ENCODE measurements at places on chromosomes 11 and 22.

GRCh38 chr11:46256540-46257001 is 20.9 kb upstream of the CREB3L1 start:
- DNase-seq = no peak

DNA sequence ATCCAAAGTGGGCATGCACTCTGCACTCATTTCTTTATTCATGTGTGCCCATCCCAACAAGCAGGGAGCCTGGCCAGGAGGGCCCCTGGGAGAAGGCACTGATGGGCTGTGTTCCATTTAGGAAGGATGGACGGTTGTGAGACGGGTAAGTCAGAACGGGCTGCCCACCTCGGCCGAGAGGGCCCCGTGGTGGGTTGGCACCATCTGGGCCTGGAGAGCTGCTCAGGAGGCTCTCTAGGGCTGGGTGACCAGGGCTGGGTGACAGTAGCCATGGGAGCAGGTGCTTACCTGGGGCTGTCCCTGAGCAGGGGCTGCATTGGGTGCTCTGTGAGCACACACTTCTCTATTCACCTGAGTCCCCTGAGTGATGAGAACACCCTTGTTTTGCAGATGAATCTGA is 129.3 kb upstream of the B3GAT1 start:
- DNase-seq = no peak

DNA sequence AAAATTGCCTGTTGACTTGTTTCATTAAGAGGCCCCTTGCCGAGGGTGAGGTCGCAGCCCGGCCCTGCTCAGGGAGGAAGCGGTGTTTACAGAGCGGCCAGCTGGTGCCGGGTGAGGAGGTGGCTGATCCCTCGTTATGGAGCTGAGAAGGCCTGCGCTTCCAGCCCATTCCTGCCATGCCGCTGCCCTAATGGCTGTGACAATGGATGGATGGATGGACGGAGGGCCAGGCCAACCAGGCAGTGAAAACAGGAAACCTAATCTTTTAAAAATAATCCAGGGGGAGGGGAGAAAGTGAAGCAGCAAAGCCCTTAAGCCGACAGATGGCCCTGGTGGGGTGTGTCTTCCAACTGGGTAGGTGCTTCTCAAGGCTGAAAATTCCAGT is 38.5 kb downstream of the BCR start:
- DNase-seq = no peak

DNA sequence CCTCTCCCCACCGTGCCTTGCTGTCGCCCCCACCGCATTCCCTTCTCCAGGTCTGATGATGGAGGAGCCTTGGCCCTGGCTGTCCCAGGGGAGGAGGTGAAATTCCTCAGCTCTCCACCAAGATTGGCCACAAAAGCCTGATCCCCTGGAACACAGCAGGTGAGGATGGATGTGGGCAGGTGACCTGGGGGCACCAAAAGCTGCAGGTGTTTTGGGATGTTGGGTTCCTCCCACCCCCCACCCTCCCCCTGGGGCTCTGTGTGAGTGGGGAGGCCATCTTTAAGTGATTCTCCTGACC is 639 bp downstream of the TRIOBP start:
- DNase-seq = no peak

- DNase-seq = no peak
Measured at GRCh38 chr11:120465921-120466534, 45.5 kb upstream of the GRIK4 start.

DNA sequence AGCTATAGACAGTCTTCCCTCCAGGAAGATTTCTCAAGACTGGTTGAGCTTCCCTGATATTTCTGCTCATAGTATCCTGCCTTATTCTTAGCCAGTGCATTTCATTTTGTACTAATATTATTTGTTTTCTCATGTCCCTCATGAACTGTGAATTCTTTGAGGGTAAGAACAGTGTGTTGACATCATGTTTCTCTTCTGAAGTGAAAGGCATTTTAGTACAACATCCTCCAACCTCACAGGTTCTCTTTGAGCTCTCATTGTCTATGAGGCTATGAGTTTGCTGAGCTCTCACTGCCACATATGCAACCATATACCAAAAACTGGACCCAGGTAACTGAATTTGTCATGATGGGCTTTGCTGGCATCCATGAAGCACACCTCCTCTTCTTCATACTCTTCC is at the start of gene OR6Q1:
Gene OR6Q1, plus strand, starts transcription at position 301 of the 400 bp plus-strand sequence. Its CDS starts 0 bp downstream, at position 301.
- no peak for DNase-seq

GRCh38 chr11:86151174-86152005 is 82.5 kb upstream of the PICALM start:
- no peak for DNase-seq

GRCh38 chr22:41668971-41669911 is 19.4 kb downstream of the SNU13 start:
- no peak for DNase-seq

- DNase-seq = no peak
Measured at GRCh38 chr11:2754008-2754407, 54.2 kb upstream of the KCNQ1OT1 start.

DNA sequence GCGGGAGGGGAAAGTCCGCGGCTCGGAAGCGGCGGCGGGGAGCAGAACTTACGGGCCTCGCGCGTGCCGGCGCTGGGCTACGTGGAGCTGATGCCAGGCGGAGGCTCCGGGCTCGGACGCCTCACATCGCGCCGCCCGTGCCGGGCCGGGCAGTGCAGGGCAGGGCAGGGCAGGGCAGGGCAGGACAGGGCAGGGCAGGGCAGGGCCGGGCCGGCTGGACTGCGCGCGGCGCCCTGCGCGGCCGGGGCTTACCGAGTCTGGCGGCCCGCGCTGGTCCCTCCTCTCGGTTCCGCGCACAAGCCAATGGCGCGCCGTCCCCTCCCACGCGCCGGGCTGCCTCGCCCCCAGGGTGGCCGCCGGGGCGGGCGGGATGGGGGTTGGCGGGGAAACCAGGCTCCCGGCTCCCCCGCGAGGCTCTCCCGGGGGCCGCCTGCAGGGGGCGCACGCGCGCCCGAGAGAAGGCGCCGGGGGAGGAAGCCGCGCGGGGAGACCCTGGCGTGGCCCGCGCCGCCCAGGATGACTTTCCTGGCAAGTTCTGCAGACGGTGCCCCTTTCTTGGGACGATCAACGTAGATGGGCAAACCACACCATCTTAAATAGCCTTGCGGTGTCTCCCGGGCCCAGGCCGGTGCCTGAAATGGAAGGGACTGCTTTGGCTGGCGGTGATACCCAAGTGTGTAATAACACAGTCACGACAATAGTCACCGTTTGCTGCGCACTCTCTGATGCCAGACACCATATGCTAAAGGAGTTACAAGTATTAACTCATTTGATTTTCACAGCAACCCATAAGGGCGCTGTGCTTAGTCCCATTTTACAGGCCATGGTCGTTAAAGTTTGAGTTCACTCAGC is at the start of gene TP53I11:
Gene TP53I11, minus strand, starts transcription at position 259 of the 852 bp plus-strand sequence. CDS start 12,548 bp downstream, outside the sequence.
- DNase-seq = peak; percentile 53

DNA sequence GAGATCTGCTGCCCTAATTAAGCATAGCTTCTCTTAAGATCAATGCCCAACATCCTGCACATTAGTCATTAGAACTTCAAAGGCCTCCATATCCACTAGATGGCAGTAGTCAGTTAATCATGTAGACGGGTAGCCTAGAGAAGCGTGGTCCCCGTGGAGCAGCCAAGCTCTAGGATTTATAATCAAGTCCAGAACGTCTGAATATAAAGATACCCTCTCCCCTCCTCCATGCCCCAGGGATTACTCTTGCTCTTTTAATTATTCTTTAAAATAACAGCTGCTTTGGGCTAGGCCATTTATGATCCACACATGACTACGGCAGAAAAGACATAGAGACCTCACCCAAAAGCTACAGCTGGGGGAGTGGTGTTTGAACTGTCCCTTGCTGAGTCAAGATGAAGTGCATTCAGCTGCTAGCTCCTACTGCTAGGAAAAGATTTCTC is 327.6 kb upstream of the PLET1 start:
- peak; percentile 46 for DNase-seq

DNA sequence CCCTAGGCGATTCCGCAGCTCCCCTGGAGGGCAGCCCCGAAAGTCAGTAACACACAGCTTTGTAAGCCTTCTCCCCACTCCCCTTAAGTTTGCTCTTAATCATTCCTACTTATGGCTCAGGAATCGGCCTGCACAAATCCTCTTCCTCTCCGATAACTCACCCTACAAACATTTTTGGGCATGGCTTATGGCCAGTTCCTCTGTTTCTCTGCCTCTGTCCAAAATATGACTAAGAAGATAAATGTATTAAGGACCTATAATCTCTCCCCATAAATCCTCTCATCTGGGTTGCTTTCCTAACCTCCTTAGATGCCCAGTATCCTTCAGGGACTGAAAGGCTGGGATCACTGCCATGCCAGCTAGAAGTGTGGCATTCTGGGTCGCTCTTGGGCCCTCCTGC is 41.0 kb downstream of the PAMR1 start:
- DNase-seq = no peak

- DNase-seq = no peak
Measured at GRCh38 chr11:22539821-22540256, 85.8 kb downstream of the FANCF start.

GRCh38 chr11:119641983-119642745 is 86.8 kb downstream of the NECTIN1 start:
- no peak for DNase-seq

DNA sequence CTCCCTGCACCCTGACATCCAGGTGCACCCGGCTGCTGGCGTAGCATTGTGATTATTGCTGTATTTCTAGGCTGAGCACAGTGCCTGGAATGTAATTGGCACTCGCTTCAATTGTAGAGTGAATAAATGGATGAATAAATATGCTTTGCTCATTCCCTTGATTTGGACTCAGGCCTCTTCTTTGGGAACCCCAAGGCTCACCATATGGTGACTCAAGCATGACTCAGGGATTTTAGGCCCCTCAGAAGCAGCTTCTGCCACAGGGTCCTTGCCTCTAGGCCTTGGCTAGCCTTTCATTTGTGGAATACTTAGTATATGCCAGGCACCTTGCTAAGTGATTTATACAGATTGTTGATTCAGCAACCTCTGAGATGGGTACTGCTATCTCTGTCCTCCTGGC is 78.9 kb downstream of the GRIK4 start:
- DNase-seq = no peak

DNA sequence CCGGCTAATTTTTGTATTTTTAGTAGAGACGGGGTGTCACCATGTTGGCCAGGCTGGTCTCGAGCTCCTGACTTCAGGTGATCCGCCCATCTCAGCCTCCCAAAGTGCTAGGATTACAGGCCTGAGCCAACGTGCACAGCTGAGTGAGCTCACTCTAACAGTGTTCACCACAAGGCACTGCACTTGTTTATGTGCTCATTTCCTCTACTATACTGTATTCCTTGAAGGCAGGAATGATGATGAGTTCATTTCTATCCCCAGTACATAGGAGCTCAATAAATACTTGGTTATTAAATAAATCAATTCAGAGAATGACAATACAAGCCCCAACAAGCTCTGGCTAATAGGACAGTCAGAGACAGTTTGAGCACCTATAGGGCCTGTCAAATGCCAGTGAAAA is 29.1 kb downstream of the ALG8 start:
- no peak for DNase-seq

GRCh38 chr11:95922536-95923438 is 1.1 kb downstream of the MTMR2 start:
- DNase-seq = no peak

- no peak for DNase-seq
Measured at GRCh38 chr11:69484427-69485259, 3.2 kb downstream of the LINC01488 start.

- DNase-seq = no peak
Measured at GRCh38 chr22:46416891-46417580, 81.5 kb downstream of the TRMU start.

DNA sequence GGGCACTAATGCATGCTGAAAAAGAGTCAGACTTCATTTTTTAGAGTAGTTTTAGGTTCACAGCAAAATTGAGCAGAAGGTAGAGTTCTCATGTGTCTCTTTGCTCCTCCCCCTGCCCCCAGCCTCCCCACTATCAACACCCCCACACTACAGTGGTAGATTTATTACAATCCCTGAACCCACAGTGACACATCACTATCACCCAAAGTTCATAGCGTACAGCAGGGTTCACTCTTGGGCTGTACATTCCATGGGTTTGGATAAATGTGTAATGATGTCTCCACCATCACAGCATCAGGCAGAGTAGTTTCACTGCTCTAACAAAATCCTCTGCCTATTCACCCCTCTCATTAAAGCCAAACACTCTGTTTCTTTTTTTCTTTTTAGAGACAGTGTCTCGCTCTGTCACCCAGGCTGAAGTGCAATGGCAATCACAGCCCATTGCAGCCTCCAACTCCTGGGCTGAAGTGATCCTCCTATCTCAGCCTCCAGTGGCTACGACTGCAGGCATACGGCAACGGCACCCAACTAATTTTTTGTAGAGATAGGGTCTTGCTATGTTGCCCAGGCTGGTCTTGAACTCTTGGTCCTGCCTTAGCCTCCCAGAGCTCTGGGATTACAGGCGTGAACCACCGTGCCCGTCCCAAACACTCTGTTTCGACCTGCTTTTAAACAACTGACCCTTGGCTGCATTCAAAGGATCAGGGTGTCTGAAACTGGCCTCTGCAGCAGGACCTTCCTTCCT is 4.1 kb downstream of the BEST1 start:
- DNase-seq = no peak

DNA sequence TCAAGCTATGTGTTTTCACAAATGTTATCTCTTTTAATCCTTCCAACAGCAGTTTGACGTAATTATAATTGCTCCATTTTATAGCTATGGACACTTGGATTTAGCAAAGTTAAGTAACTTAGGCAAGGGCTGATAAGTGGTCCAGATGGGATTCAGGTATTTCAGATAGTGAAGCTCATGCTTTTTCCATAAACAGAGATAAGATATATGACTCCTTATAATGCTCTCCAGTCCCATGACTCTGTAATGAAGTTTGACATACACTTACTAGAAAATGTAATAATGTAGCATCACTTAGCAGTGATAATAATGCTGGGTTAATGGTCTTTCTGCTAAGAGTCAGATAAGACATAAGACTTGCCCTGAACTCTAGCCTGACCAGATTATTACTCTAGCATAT is 892.1 kb downstream of the LRRC4C start:
- DNase-seq = no peak

DNA sequence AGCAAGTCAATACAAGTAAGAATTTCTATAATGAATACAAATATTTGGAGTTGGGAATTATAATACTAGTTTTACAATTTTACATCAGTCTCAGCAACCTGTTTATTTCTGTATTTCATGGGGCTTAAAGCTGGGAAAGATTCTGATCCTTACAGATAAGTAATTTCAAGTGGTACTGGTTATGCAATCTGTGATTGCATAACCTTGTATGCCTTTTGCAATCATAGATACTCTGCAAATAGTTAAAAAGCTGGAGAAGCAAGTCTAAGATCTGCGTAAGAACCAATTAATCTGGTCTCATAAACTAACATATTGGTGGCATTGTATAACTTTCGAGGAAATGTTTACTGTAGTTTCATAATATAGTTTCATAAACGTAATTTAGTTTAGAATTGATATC is 198.3 kb upstream of the PGR start:
- no peak for DNase-seq

GRCh38 chr11:121586750-121587149 is 134.0 kb upstream of the SORL1-AS1 start:
- no peak for DNase-seq

DNA sequence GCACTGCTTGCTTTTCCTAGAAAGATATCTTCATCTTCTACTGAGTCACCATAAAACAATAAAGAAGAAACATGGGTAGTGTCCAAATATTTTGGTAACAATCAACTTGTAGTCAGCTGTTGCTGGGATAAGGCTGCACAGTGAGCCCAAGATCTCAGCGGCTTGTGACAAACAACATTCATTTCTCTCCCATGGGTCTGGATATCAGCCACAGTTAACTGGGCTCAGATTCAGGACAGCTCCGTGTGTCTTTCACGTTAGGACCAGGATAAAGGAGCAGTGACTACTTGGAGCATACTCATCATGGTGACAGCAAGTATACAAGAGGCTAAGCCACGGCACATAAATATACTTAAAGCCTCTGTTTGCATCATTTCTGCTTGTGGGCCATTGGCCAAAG is 27.9 kb upstream of the GRK3 start:
- DNase-seq = no peak
